CD4-positive, alpha-beta T cell treated with Interleukin-17A for 4 hours (primary cell): ENCODE measurements at places on chromosomes 3 and 15.

GRCh38 chr15:76359152-76359551, 22.6 kb downstream of the ISL2 start:
- no peak for DNase-seq

DNA sequence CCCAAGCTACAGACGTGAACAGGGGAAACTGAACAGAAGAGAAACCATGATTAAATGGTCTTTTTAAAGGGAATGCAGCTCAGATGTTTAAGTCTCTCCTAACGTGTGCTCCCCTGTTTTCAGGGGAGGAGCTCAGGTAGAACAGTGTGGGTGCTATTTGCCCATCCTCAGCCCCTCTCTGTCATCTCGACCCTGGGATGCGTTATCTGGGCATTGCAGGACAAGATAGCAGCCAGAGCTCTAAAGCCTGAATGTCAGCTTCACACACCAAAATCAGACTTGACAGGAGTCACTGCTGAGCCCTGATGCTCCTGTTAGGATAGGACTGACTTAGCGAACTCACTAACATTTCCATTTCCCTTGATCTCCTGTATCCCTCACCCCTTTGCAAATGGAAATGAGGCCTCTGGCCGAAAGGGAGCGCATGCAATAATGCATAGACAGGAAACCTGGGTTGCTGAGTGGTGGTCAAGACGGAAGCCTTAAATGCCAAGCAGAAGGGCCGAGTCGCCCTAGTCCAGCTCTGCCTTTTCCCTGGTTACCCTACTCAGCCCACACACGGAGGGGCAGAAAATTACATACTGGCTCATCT, 234.9 kb upstream of the TPM1 start:
- no peak for DNase-seq

DNA sequence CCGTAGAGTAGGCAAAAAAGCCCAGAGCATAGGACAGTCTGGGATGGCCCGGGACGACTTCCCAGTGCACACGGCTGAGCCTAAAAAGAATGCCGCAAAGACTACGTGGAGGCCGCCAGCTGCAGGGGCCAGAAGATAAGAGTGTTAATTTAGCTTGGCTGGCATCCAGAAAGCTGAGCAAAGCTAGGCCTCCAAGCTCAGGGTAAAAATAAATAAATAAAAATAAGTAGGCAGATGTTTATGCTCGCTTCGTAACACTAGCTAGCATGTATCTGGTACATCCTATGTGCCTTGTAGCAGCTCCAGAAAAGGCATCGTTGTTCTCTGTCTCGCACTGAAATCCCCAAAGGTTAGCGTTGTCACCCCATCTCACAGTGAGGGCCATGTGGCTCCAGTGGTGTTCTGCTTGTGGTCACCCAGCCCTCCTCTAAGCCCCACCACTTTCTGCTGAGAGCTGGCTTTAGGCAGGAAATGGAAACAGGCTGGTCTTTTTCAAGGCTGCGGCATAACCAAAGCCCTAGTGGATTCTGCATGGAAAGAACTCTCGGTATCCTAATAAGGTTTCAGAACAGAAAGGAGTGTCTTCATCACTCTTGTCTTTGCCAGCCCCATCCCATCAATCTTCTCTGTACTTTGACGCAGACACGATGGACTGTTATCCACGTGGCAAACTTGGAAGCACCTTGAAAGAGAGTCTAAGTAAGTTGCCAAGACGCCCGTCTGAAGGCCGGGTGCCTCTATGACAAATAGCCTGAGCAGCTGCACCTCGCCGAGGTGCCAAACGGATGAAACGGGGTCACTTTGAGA, 58.1 kb upstream of the MEF2A start:
- no peak for DNase-seq

- no peak for DNase-seq
Measured at GRCh38 chr3:181727341-181728032, 15.8 kb downstream of the SOX2 start.

DNA sequence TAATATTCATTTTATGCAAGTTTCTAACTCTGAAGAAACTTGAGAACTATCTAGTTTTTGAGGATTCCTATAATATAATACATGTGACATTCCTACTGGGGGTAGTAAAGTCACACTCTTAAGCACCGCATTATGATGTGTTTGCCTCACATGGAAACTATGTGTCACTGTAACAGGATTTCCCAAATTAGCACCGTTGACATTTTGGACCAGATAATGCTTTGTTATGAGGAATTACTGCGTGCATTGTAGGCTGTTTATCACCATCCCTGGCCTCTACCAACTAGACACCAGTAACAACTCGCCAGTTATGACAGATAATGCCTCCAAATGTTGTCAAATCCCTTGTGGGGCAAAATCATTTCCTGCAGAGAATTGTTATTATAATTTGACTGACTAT, 267.8 kb downstream of the RAP2B start:
- no peak for DNase-seq

DNA sequence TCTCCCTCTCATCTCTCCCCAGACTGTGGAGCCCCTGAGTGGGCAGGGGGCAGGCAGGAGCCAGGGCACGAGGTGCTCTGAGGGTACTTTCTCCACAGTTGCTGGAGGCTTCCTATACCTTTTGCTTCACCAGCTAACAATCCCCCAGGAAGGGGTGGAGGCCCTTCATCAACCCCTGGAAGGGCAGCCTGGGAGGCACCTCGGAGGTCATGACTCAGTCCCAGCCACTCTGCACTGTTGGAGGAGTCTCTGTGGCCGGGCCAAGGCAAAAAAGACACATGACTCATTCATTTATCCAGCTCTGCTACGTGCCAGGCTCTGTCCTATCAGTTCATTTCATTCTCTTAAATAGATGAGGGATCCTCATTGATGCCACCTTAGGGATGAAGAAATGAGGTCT, 15.6 kb upstream of the KY start:
- DNase-seq = no peak

- DNase-seq = no peak
Measured at GRCh38 chr15:36175186-36175740, 404.2 kb upstream of the CDIN1 start.

- peak; percentile 34 for DNase-seq
Measured at GRCh38 chr3:49020330-49021212, 1.4 kb upstream of the NDUFAF3 start.

- DNase-seq = no peak
Measured at GRCh38 chr15:80087104-80087503, 27.6 kb downstream of the ZFAND6 start.

GRCh38 chr3:170511371-170511770, 74.5 kb downstream of the SLC7A14 start:
- DNase-seq = no peak

DNA sequence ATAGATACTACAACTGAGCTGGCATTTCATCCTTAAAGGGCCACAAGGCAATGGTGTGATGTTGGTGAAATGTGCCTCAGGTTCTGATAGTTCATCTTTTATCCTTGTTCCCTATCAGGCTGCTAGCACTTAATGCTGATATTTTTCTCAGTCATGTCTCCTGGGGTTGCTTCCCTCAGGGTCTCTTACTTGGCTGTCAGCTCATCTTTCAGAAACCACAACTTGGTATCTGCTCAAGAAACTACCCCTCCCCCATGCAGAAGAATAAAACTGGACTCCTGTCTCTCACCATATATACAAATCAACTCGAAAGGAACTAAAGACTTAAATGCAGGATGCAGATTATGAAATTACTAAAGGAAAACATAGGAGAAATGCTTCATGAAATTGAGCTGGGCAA, 308.1 kb downstream of the CHST2 start:
- no peak for DNase-seq

- no peak for DNase-seq
Measured at GRCh38 chr15:58203537-58203936, 65.4 kb downstream of the AQP9 start.

- no peak for DNase-seq
Measured at GRCh38 chr15:45587863-45588170, 638 bp downstream of the BLOC1S6 start.

DNA sequence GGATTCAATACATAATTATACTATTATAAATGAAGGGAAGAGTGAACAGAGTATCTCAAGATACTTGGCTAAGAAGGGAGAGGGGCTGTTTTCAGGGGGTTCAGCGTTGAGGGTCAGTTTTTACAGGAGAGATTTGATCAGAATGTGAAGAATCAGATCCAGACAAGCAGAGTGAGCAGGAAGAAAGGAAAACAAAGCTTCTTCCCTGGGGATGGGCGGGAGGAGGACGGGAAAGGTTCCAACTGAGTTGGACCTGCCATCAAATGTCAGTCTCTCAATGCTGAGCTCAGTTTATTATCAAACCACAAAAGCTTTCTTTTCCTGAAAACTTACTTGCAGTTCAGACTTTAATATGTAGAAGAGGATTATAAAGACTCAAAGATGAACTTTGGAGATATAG, 6.0 kb upstream of the MELTF start:
- no peak for DNase-seq

DNA sequence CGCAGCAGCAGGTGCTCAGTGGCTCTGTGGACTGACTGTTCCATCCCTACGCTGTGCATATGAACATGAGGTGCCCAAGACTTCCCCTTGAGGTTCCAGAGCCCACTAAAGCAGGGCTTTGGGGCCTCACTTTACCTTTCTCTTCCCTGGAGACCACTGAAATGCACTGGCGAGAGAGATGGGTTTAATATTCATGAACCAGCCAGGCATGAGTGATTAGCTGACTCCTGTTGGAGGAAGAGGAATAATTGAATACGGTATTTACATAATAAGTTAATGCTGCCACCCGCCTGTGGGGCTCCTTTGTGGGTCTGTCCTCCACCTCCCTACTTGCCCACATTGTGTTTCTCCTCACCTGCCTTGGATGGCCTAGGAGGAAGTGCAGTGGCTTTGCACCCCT, 263.4 kb downstream of the TLE3 start:
- no peak for DNase-seq
